Right cardiac atrium (tissue), 5 donors: ENCODE measurements at places on chromosomes 1 and 21.

GRCh38 chr1:218182455-218182854, 102.6 kb upstream of the RRP15 start:
- no peak for DNase-seq

DNA sequence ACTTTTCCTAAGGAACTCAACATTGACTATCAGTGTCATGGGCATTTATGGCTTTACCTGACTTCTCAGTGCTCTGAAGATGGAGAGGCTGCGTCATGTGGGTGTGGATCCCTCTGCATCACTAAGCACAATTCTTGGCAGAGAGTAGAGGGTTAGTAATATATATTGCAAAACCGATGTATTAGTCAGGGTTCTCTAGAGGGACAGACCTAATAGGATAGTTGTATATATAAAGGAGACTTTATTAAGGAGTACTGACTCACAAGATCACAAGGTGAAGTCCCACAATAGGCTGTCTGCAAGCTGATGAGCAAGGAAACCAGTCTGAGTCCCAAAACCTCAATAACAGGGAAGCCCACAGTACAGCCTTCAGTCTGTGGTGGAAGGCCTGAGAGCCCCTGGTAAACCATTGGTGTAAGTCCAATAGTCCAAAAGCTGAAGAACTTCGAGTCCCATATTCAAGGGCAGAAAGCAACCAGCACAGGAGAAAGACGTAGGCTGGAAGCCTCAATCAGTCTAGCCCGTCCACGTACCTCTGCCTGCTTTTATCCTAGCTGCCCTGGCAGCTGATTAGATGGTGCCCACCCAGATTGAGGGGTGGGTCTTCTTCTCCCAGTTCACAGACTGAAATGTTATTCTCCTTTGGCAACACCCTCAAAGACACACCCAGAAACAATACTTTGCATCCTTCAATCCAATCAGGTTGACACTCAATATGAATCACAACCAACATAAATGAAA, 159.7 kb upstream of the NRIP1 start:
- no peak for DNase-seq

DNA sequence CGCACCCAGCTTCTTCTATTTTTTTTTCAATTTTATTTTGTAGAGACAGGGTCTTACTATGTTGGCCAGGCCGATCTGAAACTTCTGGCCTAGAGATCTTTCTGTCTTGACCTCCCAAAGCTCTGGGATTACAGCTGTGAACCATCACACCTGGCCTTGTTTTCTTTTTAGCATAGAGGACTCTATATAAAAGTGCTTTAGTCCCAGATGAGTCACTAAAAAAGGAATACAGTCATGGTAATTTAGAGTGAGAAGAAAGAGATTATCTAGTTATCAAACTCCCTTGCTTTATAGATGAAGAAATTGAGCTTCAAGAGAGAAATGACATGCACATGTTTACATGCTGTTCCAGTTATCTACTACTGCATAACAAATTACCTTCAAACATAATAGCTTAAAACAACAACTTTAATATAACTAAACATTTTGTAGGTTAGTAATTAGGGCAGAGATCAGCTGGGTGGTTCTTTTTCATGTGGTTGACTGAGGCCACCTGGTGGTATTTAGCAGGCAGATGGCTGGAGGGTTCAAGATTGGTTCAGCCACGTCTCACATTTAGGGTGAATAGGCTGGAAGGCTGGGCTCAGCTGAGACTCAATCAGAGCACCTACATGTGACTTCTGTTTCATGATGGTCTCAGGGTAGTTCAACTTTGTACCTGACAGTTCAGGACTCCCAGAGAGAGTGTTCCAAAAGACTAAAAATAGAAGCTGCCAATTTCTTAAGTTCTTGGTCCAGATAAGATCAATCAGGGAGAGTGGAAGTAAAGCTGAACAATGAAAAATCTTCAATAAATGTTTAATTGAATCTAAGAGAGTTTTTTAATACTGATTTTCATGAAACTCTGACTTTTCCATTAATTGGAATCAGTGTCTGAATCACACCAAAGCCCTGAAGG, 16.9 kb upstream of the MTF2 start:
- DNase-seq = no peak

- no peak for DNase-seq
Observed at GRCh38 chr1:205571747-205572146, 60.1 kb downstream of the ELK4 start.

- no peak for DNase-seq
Observed at GRCh38 chr1:8238141-8239038, 79.5 kb upstream of the SLC45A1 start.

DNA sequence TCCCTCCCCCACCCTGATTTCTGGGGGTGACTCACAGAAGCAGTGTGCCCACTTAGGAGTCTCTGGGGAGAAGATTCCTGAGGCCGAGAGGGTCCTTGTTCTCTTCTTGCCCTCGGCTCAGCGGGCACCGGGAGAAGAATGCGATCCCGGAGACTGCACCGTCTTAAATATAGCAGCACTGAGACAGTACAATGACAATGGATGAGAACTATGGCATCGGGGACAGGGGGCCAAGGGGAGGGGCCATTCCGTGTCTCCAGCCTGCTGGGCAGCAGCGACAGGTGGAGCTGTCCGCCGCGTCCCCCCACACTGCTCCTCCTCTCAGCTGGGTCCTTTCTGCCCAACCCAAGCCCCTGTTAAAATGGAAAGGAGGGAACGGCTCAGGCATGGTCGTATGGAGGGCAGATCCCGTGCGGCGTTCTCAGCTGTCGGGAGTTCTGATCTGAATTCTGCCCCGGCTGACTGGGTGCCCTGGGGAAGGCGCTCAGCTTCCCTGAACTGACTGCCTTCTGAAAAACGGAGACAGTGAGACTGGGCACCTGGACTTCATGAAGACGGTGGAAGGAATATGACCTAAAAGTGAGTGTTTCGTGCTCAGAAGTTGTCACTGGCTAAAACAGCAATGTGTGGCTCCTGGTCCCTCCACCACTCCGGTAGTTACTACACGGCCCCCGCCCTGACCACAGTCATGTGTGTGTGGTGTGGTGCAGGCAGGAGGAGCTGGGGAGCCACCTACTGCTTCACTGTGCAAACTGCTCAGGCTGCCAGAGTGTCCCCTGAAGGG, at the start of gene MYOM3:
Gene MYOM3, minus strand, starts transcription at position 140 of the 784 bp plus-strand sequence. CDS start 3,499 bp downstream, outside the sequence.
- DNase-seq = peak; percentile 80

DNA sequence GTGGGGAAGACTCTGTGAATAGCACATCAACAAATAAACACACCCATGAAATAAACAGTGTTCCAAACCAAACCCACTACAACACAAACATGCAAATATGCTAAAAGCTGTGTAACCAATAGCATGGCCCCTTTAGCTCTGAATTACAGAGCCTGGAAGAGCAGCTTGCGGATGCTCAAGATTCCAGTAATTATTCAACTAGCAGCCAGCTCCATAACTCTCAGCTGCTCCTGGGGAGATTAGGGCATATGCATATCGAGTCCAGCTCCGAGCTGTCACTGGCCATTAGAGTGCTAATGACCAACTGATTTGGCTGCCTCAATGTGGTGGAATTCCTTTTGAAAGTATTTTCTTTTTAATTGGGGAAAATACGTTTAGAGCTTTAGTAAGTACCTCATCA, 207.1 kb downstream of the HHAT start:
- DNase-seq = no peak

GRCh38 chr1:62438163-62438562, 1.3 kb downstream of the USP1 start:
- no peak for DNase-seq

DNA sequence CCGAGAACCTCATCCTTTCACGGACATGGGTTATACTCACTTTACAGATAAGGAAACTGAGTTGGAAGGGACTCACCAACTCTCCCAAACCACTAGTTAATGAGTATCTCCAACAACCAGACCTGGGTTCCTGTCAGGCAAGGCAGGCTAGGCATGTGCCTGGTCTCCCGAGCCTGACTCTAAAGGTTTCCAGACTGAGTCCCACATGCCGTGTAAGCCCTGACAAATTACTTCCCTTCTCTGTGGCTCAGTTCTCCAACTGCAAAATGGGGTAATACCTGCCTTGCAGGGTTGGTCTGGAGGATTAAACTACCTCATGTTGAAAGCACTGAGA, 34.3 kb downstream of the SSBP3 start:
- DNase-seq = no peak

DNA sequence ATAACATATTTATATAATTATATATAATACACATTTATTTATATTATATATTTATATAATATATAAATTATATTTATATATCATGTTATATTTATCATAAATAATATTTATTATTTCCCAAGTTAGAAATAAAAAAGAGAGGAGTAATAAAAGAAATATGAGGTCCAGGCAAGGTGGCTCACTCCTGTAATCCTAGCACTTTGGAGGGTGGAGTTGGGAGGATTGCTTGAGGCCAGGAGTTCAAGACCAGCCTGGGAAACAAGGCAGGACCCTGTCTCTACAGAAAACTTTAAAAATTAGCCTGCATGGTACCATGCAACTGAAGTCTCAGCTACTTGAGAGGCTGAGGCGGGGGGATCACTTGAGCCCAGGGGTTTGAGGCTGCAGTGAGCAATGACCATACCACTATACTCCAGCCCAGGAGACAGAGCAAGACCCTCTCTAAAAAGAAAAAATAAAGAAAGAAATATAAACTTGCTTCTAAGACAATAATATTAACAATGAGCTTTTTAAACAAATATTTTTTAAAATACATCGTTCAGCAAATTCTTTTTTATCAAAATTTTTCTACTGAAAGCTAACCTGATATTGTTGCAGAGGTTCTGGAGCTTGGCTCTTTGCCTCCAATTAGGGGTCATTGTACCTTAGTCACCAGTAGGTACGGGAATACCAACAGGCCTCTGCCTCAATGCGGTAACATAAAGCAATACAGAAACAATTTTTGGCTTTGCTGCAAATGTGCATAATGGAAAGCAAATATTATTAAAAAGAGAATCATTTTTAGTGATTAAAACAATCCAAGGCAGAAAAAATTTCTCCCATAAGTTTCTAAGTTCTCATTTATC, 290.0 kb downstream of the SETD4 start:
- no peak for DNase-seq

DNA sequence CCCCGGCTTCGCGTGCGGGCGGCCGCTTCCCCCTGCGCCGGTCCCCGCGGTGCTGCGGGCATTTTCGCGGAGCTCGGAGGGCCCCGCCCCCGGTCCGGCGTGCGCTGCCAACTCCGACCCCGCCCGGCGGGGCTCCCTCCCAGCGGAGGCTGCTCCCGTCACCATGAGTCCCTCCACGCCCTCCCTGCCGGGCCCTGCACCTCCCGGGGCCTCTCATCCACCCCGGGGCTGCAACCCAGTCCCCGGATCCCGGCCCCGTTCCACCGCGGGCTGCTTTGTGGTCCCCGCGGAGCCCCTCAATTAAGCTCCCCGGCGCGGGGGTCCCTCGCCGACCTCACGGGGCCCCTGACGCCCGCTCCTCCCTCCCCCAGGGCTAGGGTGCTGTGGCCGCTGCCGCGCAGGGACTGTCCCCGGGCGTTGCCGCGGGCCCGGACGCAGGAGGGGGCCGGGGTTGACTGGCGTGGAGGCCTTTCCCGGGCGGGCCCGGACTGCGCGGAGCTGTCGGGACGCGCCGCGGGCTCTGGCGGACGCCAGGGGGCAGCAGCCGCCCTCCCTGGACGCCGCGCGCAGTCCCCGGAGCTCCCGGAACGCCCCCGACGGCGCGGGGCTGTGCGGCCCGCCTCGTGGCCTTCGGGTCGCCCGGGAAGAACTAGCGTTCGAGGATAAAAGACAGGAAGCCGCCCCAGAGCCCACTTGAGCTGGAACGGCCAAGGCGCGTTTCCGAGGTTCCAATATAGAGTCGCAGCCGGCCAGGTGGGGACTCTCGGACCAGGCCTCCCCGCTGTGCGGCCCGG, 159.2 kb downstream of the RUNX1 start:
- DNase-seq = peak; percentile 79

DNA sequence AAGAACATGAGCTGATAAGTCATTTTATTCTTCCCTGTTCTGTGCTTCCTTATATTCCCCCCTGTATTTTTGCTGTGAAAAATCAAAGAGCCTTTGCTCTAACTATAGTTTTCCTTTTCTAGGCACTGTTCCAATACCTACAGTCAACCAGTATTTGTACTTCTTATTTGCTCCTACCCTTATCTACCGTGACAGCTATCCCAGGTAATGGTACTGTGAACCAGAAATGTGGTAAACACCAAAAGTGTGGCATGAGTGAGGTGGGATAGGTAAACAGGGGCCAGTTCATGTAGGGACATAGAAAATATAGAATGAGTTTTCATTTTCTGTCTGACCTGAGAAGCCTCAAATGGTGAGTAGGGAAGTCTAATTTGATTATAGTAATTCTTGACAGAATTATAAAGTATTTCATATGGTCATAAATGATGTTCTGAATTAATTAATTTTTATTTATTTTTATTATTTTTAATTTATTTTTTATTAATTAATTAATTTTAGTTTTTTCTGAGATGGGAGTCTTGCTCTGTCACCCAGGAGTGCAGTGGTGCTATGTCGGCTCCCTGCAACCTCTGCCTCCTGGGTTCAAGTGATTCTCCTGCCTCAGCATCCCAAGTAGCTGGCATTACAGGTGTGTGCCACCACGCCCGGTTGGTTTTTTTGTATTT, 22.9 kb upstream of the AXDND1 start:
- DNase-seq = no peak

DNA sequence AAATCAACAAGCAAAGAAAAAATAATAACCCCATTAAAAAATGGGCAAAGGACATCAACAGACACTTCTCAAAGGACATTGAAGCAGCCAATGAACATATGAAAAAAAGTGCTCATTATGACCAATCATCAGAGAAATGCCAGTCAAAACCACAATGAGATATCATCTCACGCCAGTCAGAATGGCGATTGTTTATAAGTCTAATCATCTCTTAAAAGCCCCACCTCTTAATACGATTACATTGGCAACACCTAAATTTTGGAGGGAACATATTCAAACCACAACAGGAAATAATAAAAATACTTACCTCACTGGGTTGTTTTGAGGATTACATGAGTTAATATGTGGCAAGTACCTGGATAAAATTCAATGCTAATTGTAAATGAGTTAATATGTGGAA, 57.1 kb upstream of the PLPPR4 start:
- no peak for DNase-seq

- DNase-seq = no peak
Observed at GRCh38 chr1:57796616-57797015, 372.8 kb upstream of the DAB1 start.

DNA sequence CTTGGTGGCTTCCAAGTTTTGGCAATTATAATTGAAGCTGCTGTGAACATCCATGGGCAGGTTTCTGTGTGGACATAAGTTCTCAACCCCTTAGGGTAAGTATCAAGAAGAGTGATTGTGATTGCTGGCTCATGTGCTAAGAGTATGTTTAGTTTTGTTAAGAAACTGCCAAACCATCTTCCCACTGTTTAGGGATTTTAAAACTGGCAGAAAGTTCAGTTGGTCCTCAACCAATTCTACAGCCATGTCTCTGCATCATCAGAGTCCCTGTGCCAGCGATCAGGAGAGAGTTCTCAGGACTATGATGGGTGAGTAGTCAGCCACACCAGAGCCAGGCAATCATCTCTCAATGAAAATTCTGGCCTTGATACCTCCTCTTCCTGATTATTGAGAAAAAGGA, 193.8 kb downstream of the ZC3H11B start:
- peak; percentile 14 for DNase-seq
